NCI-H526 treated with DMSO at 0.1 percent for 48 hours (cell line): ENCODE measurements at places on chromosomes 3 and 15.
A peak's percentile ranks its signal among the peaks of the same experiment; 100 is the strongest.

DNA sequence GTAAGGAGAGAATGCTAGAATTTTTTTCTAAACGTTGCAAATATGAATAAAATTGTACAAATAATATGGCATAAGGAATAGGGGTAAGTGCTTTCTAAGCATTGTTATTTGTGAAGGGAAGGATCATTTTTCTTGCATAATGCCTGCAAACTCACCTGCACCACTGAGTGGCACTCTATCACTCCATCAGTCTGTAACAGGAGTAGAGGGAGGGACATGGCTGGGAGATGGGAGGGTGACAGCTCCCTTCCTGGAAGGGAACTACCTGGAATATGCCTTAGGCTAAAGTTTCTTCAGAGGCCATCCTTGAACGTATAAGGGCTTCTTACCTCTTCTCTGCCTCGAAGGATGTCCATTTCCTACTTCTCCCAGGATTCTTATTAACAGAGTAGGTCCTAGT lies 3.0 kb downstream of the NAALADL2 start:
- peak; percentile 9 for DNase-seq

DNA sequence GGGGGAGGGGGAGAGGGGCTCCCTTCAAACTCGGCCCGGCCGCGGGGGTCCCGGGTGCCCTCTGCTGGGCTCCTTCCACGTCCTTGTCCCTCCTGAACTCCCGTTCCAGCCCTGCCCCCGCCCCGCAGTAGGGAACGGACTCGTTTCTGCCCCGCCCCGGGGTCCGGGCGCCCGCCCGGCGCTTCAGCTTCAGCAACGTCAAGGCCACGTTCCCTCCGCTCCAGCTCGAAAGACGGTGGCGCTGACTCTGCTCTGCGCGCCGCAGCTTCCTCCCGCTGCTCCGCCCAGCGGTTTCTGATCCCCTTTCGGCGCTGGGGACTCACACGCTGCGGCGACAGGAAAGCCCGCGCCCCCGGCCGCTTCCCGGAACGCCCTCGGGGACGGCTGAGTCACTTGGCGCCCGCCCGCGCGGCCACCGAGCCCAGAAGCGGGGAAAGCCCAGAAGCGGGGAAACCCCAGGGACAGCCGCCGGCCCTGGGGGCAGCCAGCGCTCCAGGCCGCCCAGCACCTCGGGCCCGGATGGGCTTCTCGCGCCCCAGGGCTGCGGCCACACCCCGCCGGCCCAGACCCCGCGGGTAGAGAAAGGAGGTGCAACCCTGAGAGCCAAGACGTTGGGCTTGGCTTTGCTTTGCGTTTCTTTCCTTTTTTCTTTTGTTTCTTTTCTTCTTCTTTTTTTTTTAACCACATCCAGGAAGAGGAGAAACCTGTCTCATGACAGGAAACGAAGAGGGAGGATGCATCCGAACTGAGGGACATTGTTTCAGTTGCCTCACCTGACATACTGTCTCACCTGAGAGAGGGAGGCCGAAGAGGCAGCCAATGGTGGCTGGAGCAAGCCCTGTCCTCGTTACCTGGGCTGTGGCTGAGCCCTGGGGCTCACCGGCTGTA lies 28.9 kb downstream of the ARHGAP31 start:
- DNase-seq, result peak; percentile 43

DNA sequence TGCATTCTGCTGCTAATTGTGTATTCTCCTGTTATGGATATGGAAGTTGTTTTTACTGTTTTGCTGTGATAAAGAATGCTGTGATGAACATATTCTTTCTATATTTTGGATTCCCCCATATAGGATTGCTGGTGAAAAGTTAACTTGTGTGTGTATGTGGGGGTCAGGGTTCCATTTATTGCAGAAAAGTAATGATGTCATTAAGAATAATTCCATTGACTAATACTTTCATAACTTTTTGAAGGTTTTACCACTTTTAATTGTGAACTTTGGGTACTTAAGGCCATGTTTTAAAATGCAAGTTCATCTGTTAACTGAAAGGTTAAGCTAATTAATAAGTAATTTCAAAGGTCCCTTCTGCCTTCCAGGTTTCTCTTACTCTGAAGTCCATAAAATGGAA lies 6.2 kb downstream of the NEO1 start:
- no peak for DNase-seq

GRCh38 chr3:162802228-162802965 lies 1305.8 kb downstream of the OTOL1 start:
- DNase-seq, result no peak

GRCh38 chr3:153257673-153258351 lies 95.8 kb downstream of the RAP2B start:
- DNase-seq, result no peak

DNA sequence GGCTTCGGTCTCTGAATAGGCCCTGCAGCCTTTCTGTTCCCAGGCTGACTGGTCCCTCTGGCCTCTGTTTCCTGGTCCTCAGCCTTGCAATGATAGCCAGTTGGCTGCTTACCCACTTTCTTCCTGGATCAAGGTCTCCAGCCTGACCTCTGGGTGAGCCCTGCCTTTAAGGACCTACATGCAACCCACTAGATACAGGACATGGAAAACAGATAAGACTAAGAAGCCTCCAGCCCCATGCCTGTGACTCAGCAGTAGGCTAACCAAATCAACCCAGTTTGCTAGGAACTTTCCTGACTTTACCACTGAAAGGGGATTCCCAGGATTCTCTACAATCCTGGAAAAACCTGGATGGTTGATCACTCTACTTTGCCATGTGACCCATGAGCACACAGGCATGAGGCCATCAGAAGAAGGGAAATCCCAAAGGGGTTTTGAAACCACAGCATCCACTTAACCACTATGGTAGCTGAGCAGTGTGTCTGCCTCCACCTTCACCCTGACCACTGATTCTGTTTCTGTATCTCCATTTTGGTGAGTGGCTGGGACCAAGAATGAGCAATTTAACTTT lies 188.1 kb downstream of the CHST2 start:
- DNase-seq, result no peak

DNA sequence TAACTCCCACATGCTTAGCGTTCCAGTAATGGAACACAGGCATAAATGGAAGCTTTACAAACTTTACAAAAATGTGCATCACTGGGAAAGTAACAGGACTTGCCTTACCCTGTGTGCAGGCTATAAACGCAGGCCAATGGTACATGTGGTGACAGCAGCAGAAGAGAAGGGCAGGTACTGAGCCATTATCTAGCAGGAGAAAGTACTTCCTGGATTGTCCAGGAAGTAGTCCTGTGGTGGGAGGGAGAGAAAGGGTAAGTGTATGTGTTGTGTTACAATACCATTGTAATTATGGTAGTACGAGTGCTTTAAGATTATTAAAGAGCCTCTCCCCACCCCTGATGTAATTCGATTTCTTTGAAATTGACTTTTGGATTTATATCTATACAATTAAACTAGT lies 5.3 kb downstream of the ATP1B3 start:
- no peak for DNase-seq
